ENCODE measurements at places on chromosomes 12 and 14.

- DNase-seq = no peak
Measured at GRCh38 chr14:104392396-104393198, 187.0 kb upstream of the C14orf180 start.

- no peak for DNase-seq
Measured at GRCh38 chr14:59096303-59096702, 92.2 kb upstream of the DAAM1 start.

- DNase-seq = no peak
Measured at GRCh38 chr14:30064454-30064853, 136.8 kb upstream of the PRKD1 start.

- DNase-seq = no peak
Measured at GRCh38 chr14:94653321-94653720, 41.1 kb downstream of the SERPINA3 start.

GRCh38 chr12:94783862-94784261, 133.5 kb upstream of the TMCC3 start:
- no peak for DNase-seq

Data from activated naive CD8-positive, alpha-beta T cell treated with anti-CD3 and anti-CD28 coated beads, Interleukin-2, amount 50 U/mL, for 24 hours (primary cell).